Fibroblast of skin of left biceps (primary cell): ENCODE measurements at places on chromosomes 13 and 19.
A peak's percentile ranks its signal among the peaks of the same experiment; 100 is the strongest.

DNA sequence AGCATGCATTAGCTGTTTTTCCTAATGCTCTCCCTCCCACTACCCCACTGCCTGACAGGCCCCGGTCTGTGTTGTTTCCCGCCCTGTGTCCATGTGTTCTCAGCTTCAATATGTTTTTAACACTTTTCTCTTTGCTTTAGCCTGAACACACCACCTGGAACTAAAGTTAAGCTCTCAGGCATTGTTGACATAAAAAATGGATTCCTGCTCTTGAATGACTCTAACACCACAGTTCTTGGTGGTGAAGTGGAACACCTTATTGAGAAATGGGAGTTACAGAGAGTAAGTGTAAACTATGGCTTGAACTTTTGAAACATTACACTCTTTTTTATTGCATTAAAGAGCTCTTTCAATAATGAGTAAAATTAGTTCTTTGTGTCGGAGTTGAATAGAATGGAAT lies 70.1 kb downstream of the TDRD3 start:
- DNase-seq = no peak

GRCh38 chr13:113537205-113537604 lies 46.7 kb upstream of the DCUN1D2 start:
- DNase-seq = no peak

DNA sequence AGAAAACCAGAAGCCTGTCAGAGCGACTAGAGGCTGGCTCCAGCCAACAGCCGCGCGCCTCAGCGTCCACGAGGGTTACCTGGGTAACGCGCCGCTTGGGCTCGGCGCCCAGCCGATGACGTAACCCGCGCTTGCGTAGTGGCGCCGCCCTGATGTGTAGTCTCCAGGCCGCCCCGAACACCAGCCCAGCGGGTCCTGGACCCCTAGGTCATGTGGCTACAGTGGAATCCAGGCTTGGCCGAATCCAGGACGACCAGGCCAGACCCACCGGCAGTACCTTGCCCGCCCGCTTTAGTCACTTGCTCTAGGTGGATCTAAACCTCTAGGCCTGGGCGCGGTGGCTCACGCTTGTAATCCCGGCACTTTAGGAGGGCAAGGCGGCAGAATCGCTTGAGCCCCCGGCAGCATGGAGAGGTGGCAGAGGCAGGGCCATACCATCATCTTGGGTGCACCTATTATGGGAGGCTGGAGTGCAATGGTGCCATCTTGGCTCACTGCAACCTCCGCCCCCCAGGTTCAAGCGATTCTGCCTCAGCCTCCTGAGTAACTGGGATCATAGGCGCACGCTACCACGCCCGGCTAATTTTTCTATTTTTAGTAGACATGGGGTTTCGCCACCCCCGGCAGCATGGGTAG lies 7.2 kb upstream of the ZNF606 start:
- peak; percentile 50 for DNase-seq

- no peak for DNase-seq
Observed at GRCh38 chr13:32017474-32017873, 14.1 kb upstream of the FRY start.

DNA sequence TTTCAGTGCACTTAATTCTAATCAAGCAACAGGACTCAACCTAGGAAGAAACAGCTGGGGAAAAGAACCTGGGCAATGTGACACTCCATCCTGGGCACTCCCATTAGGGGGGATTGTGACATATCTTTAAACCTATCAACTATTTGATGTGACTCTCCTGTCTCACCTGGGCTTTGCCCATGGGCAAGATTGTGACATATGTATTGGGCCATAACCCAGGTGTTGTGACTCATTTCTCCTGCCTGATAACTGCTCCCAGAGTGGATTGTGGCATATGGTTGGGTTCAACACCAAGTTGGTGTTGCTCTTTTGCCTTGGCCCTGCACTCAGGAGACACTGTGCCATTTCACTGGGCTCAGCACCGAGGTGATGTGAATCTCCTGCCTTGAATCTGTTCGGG lies 82.6 kb downstream of the ZNF723 start:
- no peak for DNase-seq

DNA sequence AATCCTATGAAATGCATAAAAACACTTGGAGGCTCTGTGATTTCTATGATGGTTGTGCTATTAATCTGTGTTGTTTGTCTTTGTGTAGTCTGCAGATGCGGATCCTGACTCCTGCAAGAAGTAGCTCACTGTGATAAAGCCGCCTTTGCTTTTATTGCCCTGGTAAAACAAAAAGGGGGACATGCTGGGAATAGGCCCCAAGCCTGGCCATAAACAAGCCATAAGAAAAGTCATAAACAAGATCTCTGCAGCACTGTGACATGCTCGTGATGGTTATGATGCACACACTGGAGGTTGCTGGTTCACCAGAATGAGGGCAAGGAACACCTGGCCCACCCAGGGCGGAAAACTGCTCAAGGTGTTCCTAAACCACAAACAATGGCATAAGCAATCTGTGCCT lies 26.6 kb upstream of the ZNF266 start:
- DNase-seq = no peak

- DNase-seq = no peak
Observed at GRCh38 chr13:114203536-114203935, 24.5 kb downstream of the CFAP97D2 start.

GRCh38 chr13:20652946-20653345 lies 50.6 kb upstream of the IL17D start:
- no peak for DNase-seq

DNA sequence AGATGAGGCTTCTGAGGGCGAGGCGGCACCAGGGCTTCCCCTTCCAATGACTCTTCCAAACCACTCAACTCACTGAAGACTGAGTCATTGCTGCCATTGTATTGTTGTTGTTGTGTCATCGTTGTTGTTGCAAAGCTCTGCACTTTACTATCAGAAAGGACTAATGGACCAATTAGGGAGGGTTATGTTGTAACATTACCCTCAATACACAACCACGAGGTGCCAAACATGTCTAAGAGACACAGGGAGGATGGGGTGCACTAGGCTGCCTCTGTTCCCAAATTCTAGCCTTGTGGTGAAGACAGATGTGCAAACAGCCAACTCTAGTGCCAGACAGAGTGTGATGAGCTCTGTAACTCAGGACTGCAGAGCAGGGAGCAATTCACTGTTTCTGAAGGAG lies 1075.2 kb downstream of the UQCRFS1 start:
- DNase-seq = no peak

DNA sequence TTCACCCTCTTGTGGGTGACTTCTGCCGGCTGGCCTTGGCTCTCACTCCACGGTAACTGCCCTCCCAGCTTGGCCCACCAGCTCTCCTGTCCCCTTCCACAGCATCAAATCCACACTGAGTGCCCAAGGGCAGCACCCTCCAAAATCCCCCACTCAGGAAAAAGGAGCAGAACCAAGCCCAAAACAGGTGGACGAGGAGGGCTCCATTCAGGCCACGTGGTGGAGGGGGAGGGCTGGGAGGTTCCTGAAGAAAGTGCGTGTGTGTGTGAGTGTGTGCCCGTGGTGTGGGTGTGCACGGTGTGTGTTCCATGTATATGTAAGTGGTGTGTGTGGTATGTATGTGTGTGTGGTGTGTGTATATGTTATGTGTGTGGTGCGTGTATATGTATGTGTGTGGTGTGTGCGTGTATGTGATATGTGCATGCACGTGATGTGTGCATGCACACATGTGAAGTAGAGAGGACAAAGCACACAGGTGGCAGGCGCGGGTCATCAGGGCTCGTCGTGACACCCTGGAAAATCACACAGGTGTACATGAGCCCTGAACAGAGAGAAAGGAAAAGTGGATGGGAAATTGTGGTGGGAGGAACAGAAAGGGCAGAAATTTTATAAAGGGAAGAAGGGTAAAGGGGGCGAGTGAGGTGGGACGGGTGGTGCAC lies 76.9 kb downstream of the COL4A1 start:
- DNase-seq = no peak

DNA sequence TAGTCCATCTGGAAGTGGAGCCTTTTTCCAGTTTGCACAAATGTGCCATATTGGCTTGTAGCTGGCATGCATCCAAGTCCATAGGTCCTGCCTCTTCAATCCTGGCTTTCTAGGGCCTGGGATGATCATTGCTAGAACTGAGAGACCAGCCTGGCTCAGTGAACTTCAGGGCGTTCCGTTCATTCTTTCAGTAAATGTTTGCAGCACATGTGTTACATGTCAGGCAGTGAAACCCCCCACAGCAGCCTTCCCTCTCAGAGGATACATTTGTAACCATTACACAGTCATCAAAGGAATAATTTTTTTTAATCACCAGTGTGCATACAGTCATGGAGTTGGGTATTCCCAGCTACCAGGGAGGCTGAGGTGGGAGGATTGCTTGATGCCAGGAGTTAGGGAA lies 9.7 kb downstream of the FUT2 start:
- no peak for DNase-seq

- DNase-seq = no peak
Observed at GRCh38 chr19:38739440-38740256, 4.6 kb downstream of the CAPN12 start.

DNA sequence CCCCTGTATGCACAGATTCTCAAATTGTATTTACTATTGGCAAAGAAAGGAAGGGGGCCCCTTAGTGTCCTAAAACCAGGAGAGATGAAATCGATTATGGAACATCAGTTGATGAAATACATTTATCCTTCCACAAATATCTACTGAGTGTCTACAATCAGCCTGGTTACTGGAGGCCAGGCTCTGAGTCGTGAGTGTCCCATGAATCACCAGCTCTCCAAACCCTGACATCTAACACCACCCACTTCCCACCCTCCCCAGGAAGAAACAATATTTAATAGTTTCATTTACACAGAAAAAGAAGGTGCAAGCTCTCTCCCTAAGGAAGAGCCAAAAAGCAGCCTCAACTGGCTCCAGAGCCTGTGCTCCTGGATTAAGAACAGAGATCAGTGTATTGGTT lies 25.2 kb downstream of the KCTD15 start:
- DNase-seq = no peak

GRCh38 chr19:9848762-9849161 lies 13.6 kb downstream of the PIN1 start:
- no peak for DNase-seq

- no peak for DNase-seq
Observed at GRCh38 chr19:29483944-29484581, 41.7 kb upstream of the VSTM2B start.
